ENCODE measurements at places on chromosomes 5 and 9.

GRCh38 chr5:157965040-157965678 lies 106.2 kb upstream of the CLINT1 start:
- no peak for DNase-seq

- no peak for DNase-seq
Measured at GRCh38 chr9:34501889-34502425, 20.8 kb downstream of the ENHO start.

- DNase-seq: no peak
Measured at GRCh38 chr9:4815381-4815956, 22.7 kb downstream of the RCL1 start.

DNA sequence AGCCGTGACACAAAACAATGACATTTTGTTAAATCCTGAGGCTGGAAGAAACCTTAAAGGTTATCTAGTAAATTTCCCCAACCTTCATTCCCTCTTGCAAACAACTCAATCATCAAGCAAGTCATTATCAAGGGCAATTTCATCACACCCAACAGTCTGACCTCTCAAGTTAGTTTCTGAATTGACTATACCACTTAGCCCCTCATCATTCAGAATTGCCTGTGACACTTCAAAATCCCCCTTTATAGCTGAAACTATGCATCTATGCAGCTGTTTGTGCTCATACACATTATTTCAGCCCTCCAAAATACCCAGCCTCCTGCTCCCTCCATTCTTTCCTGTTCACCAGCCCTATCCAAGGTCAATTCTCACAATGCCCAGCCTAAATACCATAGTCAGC lies 24.6 kb downstream of the LPAR1 start:
- DNase-seq: no peak

GRCh38 chr9:129479631-129480011 lies 141.3 kb downstream of the C9orf50 start:
- no peak for DNase-seq

GRCh38 chr9:137395666-137396010 lies 27.3 kb downstream of the EXD3 start:
- no peak for DNase-seq

Data from activated naive CD4-positive, alpha-beta T cell treated with anti-CD3 and anti-CD28 coated beads, Interleukin-2, amount 10 ng/mL, durations not matched to agents 7 days and 5 days (primary cell).